Frontal cortex (tissue), 4 donors: ENCODE measurements at places on chromosomes 12 and 14. TPM values are rescaled to one million over a fixed set of nuclear protein-coding genes. Genes with fewer than 3 reads are reported as not detected.

Gene VPS29
- total RNA-seq, result 106 TPM

Gene KRT85
- not detected for total RNA-seq

Gene TAS2R42
- total RNA-seq, result not detected

Gene GPR135
- total RNA-seq, result 5.3 TPM

Gene GMPR2
- 51.8 TPM for total RNA-seq

Gene SIX6
- total RNA-seq, result not detected

Gene BCL11B
- total RNA-seq, result 58.3 TPM

Gene OVCH1
- total RNA-seq, result 0.41 TPM

Gene ACVR1B
- 43.2 TPM for total RNA-seq

Gene SRRM4
- total RNA-seq, result 5.7 TPM

Gene LETMD1
- total RNA-seq, result 54.6 TPM
